HCT116 (cell line): ENCODE measurements at places on chromosomes 6 and 20. TPM values are rescaled to one million over a fixed set of nuclear protein-coding genes. Genes with fewer than 3 reads are reported as not detected.
A peak's percentile ranks its signal among the peaks of the same experiment; 100 is the strongest.

GRCh38 chr6:107931894-107932293 is 26.1 kb downstream of the SEC63 start:
- DNase-seq: no peak

The C6orf15 gene
- not detected for total RNA-seq

The HSPA12B gene
- not detected for total RNA-seq

- DNase-seq: no peak
Observed at GRCh38 chr20:32583581-32584070, 1.5 kb downstream of the NOL4L start.

The LZTS3 gene
- 5.2 TPM for total RNA-seq

GRCh38 chr20:1377341-1377871 is 15.4 kb downstream of the FKBP1A start:
- DNase-seq: no peak

The TRIM15 gene
- total RNA-seq: 6.5 TPM

DNA sequence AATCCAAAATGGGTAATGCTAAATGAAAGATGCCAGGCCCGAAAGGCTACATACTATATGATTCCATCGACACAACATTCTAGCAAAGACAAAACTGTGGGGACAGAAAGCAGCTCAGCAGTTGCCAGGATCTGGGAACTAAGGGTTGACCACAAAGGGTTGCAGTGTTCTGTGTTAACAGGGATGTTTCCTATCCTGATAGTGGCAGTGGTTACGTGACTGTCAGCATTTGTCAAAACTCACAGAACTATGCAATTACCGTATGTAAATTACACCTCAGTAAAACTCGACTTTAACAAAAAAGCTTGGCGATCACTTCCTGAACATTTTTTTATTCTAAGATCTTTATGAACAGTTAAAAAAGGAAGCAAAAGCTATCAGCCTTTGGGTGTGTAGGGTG is 83.9 kb downstream of the BANF2 start:
- DNase-seq: no peak

DNA sequence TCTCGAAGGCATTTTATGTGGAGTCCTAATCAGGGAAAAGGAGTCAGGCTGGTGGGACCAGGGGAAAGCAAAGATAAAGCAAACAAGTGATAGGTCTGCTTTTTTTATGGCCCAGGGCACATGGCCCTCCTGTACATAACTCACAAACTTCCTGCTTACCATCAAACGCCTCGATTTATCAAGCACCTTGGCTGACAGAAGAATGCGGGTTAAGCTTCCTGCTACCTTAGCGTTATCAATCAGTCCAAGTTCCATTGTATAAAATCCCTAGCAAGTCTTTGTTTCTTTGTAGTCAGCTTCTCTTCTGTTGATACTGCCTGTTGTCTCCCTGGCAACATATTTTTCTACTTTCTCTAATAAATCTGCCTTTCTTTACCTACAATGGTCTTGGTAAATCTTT is 4.1 kb upstream of the TRIM27 start:
- no peak for DNase-seq

DNA sequence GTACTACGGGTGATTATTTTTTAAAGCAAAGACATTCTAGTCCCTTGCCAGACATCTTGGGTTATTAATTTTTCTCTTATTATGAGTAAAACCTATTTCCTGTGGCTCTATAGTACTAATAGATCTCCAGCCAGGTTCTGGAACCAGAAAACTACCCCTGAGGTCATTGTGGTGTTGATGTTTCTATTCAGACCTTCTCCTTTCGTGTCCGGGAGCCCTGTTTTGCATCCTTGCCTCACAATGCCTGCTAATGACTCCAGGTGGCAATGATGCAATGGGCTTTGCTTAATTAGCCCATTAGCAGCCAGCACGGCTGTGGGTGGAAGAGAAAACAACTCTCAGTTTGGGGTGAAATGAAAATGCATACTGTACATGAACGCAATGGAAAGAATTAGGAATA is 62.9 kb upstream of the ARG1 start:
- no peak for DNase-seq

GRCh38 chr20:5197270-5197827 is 70.5 kb downstream of the CDS2 start:
- no peak for DNase-seq

DNA sequence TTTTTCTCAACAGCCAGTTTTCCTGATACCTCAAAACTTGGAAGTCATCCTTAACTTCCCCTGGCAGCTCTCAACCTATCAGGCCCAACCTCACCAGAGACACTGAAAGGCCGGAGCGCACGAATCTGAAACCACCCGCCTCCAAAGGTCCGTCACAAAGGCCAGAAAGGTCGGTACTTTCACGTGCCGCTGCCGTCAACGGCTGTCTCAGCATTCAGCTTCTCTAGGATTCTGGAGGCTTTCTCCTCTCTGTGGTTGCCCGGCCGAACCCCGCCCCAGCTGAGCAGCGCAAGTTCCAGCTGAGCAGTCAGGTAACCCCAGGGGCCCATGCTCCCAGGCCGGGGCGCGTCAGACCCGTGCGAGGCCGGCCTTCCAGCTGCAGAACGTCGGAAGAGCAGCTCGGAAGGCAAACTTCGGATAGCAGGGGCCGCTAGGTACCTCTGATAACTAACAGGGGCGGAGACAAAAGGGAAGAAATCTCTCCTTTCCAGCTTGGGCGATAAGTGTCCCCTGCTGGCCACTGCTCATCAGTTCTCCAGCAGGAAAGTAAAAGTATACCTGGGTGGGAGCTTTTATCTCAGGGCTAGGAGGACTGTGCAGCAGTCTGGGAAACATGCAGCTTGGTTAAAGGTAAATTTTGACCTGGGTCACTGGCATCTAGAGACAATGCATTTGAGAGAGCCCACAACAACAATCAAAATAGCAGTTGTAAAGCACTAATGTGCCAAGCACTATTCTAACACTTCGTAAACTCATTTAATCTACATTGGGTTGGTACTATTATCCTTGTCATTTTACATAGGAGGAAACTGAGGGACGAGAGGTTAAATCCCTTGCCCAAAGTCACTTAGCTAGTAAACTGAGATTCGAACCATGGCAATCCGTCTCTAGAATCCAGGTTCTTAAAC is 16.1 kb downstream of the ZSCAN12 start:
- DNase-seq: peak; percentile 82

- no peak for DNase-seq
Observed at GRCh38 chr6:32991972-32992371, 17.4 kb downstream of the HLA-DOA start.

DNA sequence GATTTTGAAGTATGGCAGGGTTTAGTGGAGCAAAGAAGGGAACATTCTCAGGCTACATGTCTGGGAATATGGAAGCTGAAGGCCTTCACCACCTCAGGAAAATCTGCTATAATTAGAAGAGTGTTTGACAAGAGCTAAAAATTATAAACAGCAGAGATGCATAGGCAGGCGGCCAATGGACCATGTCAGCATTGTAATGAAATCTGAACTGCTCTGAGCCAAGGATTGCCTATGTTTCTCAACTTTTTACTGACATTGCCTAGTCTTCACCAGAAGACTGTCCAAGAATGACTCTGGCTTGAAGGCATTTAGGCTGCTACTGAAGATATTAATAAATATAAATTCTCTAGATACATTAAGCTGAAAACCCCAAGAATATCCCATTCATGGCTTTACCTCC is 84.1 kb downstream of the C6orf52 start:
- DNase-seq: no peak

DNA sequence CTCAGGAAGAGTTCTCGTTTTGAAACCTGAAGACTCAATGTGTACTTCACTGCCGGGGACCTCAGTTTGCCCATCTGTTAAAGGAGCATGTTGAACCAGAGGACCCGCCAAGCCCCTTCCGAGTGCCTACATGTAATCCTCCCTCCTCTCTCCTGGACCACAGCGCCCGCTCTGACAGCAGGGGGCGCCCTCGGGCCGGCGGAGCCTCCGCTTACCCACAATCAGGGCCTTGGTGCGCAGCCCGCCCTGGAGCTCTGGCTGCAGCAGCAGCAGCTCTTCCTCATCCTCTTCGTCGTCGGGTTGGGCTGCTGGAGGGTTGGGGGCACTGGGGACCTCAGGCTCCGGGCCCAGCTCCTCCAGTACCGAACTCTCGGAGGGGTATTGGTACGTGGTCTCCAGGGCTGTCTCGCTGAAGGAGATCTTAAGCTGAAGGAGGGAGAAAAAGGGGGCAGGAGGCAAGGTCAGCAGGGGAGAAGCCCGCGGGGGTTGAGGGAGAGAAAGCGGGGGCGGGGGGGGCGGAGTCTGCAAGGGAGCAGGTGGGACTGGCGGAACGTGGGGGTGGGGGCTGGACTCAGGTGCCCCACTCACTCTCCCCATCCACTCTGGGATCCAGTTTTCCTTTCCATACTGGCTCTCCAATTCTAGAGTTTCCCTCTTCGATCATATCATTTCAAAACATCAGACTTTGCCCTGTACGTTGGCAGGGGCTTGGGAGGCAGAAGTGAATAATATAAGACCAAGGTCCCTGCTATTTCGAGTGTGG is 6.3 kb upstream of the DHX16 start:
- DNase-seq: no peak

DNA sequence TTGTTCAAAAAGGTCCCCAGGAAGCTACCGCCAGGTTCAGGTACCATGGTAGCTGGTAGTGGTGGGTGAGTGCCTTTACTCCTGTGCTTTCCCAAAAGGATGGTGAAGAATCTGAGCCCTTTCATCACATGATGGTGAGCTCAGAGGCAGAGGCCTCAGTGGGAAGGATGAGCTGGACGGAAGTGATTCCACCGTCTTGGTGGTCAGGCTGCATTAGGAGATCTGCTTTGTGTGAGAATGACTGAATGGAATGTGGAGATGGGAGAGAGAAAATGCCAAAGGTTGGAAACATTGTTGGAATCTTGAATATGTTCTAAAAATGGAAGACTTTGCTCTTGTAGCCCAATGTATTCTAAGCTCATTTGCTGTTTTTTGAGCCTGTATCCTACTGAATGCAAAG is 108.1 kb upstream of the SCP2D1 start:
- DNase-seq: no peak

The SRMS gene
- 3.2 TPM for total RNA-seq

DNA sequence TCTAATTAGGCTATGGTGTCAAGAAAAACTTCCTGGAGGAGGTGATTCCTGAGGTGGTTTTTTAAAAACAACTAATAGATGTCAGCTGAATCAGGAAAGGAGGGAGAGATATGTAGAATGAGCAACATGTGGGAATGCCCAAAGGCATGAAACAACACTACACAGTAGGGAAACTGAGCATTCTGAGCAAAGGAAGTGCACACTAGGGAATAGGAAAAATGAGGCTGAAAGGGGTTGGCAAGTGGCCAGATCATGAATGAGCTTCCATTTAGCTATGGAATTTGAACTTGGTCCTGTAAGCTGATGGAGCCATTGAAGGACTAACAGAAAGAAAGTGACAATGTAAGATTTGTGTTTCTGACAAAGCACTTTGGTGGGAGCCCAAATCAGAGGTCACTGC is 16.9 kb upstream of the SLC35F1 start:
- no peak for DNase-seq

The SOX4 gene
- 67.0 TPM for total RNA-seq

DNA sequence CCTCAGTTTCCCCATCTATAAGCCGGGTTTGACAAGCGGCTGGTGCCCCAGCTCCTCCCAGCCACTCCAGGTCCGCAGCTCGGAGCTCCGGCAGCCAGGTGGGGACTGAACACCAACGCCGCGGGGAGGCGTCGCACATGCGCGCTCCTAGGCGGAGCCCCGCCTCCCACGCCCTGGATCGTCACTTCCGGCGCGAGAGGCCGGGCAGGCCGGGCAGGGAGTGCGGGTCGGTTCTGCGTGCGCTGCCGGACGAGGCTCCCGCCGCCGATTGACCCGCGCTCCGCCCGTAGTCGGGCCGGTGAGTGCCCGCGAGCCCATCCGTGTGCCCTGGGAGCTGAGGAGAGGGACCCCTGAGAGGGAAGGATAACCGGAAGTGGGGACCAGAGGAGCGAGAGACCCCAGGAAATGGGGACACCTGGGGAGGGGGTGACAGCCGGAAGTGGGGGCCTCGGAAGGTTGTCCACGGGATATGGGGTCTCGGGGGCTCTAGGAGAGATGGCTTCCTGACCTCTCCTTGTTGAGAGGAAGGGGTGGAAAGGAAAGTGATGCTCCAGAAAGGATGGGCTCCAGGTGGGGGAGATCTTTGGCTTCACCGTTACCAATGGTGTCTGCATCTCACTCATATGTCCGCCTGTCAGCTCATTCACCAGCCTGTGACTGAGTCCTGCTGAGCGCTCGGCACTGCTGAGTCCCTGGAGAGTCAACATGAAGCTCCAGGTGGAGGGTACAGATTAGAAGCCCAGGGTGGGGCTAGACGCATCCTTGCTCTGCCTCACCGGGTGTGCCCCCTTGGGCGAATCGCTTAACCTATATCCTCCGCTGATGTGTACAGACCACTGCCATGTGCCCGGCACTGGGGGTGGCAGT is at the start of gene TTPAL:
Gene TTPAL, plus strand, starts transcription at position 181 of the 867 bp plus-strand sequence. CDS start 4,126 bp downstream, outside the sequence.
- DNase-seq: peak; percentile 73

The WFDC12 gene
- total RNA-seq: not detected

DNA sequence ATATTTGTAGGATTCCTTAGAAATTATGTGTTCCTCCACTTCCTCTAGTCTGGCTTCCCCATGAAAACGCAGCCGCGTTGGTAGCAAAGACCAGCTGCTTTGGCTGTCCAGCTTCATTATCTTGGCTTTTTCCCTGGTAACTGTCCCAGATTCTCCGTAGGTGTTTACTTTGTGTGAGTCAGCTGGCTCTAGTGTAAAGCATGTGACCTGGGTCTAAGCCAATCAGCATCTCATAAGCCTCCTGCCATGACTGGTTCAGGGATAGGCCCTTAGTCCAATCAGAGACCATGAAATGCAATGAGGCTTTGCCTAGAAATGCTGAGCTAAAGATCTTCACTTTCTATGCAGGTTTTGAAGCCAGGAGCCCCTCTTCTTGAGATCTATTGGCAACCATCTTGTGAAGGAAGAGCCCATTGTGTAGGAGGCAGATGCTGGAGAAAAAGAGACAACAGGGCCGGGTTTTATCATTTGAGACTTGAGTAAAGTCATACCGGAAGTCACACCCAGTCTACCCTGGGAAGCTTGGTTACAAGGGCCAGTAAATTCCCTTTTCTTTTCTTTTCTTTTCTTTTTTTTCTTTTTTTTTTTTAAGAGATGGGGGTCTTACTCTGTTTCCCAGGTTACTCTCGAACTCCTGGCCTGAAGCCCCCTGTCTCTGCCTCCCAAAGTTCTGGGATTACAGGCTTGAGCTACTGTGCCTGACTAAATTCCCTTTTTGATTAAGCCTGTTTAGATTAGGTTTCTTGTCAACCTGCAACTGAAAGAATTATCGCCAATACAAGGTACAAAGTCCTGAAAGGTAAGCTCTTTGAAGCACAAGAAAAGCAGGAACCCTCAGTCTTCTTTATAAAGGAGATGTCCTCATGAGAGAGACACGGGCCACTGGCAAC is 256.5 kb upstream of the RREB1 start:
- DNase-seq: peak; percentile 49

GRCh38 chr6:149160943-149161342 is 156.6 kb upstream of the TAB2 start:
- no peak for DNase-seq

DNA sequence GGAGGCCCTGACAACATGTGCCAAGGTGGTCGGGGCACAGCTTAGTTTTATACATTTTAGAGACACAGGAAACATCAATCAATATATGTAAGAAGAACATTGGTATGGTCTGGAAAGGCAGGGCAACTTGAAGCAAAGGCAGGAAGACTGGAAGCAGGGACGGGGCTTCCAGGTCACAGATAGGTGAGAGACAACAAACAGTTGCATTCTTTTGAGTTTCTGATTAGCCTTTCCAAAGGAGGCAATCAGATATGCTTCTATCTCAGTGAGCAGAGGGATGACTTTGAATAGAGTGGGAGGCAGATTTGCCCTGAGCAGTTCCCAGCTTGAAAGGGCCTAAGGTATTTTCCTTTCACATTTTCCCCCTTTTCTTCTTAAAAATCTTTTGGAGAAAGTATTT is 311.0 kb upstream of the RGS17 start:
- DNase-seq: no peak
